Caco-2 (cell line): ENCODE measurements at places on chromosomes 1 and 21. TPM values are rescaled to one million over a fixed set of nuclear protein-coding genes. Genes with fewer than 3 reads are reported as not detected.

- peak; percentile 2 for DNase-seq
These were observed 186.9 kb upstream of the VAMP3 start for GRCh38 chr1:7584157-7584556.

GRCh38 chr1:152458384-152459185 is 44.5 kb upstream of the CRNN start:
- peak; percentile 84 for DNase-seq

DNA sequence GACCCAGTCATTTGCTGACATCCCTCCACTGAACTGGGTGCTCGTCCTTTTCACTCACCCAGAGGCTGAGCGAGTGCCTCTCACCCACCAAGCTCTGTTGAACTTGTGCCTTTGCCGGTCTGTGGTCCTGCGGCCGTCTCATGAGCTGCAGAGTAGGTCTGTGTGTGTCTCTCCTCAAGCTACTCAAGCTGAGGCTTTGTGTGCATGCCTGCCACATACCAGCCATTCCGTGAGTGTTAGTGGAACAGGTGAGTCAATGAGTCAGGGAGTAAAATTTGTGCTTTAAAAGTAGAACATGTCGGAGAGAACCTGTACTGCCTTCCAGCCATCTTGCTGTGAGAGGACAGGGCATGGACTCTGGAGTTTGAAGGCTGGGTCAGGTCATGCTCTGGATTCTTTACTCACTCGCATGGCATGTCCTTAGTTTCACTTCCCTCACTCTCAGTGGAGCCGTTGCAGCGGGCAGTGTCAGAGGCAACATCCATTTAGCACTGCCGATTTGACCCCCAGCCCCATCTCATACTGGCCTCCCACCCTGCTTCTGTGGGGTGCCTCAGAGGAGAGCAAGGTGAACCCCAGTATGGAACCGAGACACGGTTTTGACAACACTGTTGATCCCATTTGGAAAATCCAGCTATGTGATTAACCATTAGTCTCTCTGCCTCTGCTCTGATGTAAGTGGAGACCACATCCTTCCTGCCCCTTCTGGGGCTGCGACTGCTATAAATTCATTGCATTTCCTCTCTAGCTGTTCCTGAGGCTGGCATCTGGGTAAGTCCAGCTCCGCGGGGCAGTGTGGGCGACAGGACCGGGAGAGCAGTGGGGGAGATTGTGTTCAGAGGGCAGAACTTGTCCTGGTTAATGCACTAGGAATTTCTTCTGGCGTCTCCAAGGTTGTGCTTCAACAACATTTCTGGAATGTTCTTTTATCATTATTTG is at the start of gene NLRP3:
TSS of gene NLRP3 (plus strand) at position 751 of the 939 bp plus-strand sequence. CDS start 2,628 bp downstream, outside the sequence.
- DNase-seq, result no peak

GRCh38 chr21:15793550-15794235 is 63.9 kb downstream of the USP25 start:
- no peak for DNase-seq

DNA sequence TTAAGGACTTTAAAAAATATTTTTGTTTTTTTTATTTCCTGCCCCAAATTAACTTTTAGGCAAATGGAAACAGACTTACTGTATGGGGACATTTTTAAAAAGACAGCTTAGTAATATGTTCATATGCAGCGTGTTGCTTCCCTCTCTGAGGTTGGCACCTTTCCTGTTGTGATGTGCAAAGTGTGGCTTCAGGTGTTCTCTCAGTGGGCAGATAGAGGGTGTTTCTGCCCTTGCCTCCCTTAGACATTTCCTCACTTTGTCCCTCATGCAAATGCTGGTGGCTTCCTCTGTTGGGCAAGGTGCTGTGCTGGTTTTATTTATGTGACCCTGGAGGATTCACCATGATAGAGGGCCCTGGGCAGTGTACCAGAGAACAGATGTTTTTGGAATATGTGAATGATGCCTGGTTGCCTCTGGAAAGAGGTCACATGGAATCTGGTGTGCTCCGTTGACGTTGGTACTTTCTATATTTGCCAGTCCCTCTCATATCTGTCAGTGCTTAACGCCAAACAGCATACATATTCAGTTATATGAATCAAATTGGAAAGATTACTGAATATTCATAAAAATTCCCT is 123.5 kb downstream of the PATJ start:
- no peak for DNase-seq

DNA sequence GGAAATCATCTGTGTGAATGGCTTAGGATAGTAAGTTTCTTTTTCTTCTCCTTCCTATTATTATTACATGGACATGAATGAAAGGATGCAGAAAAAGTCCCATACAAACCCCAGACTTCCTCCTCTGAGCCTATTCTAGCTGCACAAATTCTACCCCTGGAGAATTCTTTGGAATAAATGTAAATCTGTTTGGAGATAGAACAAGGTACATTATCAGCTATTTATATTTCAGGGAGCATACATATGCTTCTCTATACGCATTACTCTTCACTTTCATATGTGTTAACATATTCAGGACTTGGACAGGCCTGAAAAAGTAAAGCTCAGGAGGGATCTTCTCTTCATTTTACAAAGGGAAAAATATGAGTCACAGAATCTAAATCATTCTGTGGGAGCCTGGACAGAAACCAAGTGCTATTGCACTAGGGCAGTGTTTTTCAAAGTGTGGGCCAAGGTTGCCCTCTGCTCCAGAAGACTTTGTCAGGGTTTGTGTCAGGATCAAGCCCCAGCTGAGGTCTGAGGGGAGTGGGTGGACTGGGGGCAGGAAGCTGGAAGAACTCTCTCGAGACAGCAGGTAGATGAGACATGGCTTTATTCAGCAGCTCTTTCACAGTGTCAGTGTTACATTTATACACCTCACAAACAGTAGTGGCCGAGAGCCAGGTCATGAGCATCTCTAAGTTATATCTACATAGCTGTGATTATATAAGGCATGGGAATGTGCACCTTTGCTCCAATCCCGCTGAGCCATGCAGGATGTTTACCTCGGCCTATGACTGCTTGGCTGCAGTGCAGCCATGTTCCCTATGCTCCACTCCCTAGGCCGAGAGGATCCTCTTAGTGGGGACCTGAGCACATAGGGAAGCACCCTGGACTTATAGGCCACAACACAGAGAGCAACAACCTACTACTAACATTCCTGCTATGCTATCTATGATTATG is 114.3 kb downstream of the GDAP2 start:
- no peak for DNase-seq

GRCh38 chr1:228867951-228868730 is 132.9 kb downstream of the RHOU start:
- DNase-seq, result no peak

GRCh38 chr1:67676946-67677345 is 8.1 kb upstream of the GADD45A start:
- DNase-seq, result no peak

GRCh38 chr1:98910827-98911226 is 93.8 kb downstream of the PLPPR5 start:
- no peak for DNase-seq

GRCh38 chr1:37602750-37603694 is 7.3 kb upstream of the GNL2 start:
- peak; percentile 46 for DNase-seq

DNA sequence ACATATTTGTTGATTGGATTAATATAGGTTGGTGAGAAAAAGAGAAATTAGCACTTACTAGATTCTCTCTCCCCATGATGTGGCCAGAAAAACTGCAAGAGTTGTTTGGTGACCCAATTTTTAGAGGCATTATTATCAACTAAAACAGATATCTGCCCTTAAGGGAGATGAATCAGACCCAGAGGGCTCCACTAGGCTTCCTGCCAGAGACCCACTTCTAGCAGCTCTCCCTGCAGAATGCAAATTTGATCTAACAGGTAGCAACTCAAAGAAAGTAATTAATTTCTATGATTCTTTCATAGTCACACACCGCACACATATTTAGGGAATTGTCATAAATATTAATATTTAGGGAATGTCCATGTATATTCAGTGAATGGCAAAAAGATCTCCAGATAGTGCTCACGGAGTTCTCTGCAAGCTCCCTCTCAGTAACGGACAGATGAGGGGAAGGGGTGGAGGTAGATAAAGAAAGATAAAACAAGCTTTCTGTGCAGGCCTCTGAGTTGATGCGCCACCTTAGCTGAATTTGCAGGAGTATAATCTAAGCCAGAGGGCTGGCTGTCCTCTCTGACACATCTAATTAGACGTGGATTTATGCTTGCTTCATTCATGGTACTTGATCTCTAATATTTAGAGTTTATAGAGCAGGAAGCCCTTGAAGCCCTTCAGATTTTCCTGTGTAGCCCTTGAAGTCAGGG is 84.1 kb upstream of the CCDC190 start:
- no peak for DNase-seq

DNA sequence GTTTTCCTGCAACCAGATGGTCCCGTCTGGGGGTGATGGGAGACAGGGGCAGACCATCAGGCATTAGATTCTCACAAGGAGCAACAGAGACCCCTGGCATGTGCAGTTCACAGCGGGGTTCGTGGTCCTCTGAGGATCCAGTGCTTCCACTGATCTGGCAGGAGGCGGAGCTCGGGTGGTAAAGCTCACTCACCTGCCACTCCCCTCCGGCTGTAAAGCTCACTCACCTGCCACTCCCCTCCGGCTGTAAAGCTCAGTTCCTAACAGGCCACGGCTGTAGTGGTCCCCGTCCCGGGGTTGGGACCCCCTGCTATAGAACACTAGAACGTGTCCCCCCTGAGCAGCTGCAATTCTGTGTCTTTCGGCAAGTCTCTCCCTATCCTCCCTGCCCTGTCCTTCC is 4.6 kb downstream of the KRTAP10-12 start:
- no peak for DNase-seq

- DNase-seq, result no peak
These were observed 52.3 kb downstream of the OPTC start for GRCh38 chr1:203546274-203546673.

DNA sequence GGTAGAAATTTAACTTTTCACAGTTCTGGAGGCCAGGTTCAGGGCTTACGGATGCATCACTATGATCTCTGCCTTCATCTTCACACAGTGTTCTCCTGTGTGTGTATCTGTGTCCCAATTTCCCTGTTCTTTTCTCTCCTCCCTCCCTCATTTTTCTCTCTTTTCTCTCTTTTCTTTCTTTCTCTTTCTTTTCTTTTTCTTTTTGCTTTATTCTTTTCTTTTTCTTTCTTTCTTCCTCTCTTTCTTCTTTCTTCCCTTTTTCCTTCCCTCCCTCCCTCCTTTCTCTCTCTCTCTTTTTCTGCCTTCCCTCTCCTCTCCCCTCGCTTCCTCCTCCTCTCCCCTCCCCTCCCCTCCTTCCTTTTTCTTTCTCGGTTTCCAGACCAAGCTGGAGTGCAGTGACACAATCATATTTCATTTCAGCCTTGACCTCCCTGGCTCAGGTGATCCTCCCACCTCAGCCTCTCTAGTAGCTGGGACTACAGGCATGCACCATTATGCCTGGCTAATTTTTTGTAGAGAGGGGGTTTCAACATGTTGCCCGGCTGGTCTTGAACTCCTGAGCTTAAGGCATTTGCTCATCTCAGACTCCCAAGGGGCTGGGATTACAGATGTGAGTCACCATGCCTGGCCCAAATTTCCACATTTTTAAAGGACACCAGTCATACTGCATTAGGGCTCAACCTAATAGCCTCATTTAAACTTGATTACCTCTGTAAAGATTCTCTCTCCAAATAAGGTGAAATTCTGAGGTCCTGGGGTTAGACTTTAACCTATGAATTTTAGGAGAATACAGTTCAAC is 115.9 kb downstream of the HUNK start:
- no peak for DNase-seq

GRCh38 chr1:201422436-201423030 is 1.0 kb upstream of the TNNI1 start:
- no peak for DNase-seq

DNA sequence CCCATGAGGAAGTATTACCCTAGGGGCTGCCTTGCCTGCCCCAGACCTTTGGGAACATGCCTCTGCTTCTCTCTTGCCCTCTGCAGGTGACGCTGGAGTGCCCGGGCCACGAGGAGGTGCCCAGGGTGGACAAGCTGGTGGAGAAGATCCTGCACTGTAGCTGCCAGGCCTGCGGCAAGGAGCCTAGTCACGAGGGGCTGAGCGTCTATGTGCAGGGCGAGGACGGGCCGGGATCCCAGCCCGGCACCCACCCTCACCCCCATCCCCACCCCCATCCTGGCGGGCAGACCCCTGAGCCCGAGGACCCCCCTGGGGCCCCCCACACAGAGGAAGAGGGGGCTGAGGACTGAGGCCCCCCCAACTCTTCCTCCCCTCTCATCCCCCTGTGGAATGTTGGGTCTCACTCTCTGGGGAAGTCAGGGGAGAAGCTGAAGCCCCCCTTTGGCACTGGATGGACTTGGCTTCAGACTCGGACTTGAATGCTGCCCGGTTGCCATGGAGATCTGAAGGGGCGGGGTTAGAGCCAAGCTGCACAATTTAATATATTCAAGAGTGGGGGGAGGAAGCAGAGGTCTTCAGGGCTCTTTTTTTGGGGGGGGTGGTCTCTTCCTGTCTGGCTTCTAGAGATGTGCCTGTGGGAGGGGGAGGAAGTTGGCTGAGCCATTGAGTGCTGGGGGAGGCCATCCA is 7.8 kb upstream of the HTR6 start:
- no peak for DNase-seq

DNA sequence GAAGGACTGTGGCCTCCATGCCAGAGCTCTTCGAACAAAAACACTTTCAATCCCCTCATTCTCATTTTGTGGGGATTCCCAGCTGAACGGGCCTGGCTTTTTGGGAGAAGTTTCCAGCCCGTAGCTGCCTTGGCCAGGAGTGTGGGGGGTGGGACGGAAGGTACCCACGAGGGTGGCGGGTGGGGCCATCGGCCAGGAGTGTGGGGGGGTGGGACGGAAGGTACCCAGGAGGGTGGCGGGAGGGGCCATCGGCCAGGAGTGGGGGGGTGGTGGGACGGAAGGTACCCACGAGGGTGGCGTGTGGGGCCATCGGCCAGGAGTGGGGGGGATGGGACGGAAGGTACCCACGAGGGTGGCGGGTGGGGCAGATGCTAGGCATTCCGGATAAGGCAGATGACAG is 71.7 kb upstream of the ZBTB18 start:
- no peak for DNase-seq

- DNase-seq, result no peak
These were observed 308.8 kb downstream of the NPHP4 start for GRCh38 chr1:5683446-5683845.

- no peak for DNase-seq
These were observed 211.1 kb downstream of the MRPL39 start for GRCh38 chr21:25396135-25396711.

GRCh38 chr1:40049725-40050124 is 9.2 kb downstream of the CAP1 start:
- no peak for DNase-seq

SPATA17 gene
- total RNA-seq, result 0.84 and 1.1 TPM in 2 replicates

IGFN1 gene
- 0.23 TPM in 1 of 2 replicates, not detected in the other for total RNA-seq

NTRK1 gene
- total RNA-seq, result not detected in 2 replicates

FMN2 gene
- total RNA-seq, result not detected in 2 replicates

NHLH1 gene
- total RNA-seq, result 0.28 and 0.36 TPM in 2 replicates

KLHDC9 gene
- total RNA-seq, result 2.0 and 2.2 TPM in 2 replicates

TLCD4 gene
- total RNA-seq, result 14.1 TPM in 2 replicates

PLA2G2A gene
- total RNA-seq, result 9.2 and 13.0 TPM in 2 replicates

HSPB7 gene
- not detected in 2 replicates for total RNA-seq

BMP8B gene
- total RNA-seq, result 5.8 and 5.9 TPM in 2 replicates

CRB1 gene
- not detected in 2 replicates for total RNA-seq

CR1L gene
- not detected in 2 replicates for total RNA-seq

ANKRD34A gene
- 0.19 and 0.77 TPM in 2 replicates for total RNA-seq

C1orf94 gene
- total RNA-seq, result not detected in 2 replicates

LCE1F gene
- total RNA-seq, result not detected in 2 replicates
